ENCODE measurements at places on chromosomes 5 and 9. TPM values are rescaled to one million over a fixed set of nuclear protein-coding genes. Genes with fewer than 3 reads are reported as not detected.
A peak's percentile ranks its signal among the peaks of the same experiment; 100 is the strongest.

DNA sequence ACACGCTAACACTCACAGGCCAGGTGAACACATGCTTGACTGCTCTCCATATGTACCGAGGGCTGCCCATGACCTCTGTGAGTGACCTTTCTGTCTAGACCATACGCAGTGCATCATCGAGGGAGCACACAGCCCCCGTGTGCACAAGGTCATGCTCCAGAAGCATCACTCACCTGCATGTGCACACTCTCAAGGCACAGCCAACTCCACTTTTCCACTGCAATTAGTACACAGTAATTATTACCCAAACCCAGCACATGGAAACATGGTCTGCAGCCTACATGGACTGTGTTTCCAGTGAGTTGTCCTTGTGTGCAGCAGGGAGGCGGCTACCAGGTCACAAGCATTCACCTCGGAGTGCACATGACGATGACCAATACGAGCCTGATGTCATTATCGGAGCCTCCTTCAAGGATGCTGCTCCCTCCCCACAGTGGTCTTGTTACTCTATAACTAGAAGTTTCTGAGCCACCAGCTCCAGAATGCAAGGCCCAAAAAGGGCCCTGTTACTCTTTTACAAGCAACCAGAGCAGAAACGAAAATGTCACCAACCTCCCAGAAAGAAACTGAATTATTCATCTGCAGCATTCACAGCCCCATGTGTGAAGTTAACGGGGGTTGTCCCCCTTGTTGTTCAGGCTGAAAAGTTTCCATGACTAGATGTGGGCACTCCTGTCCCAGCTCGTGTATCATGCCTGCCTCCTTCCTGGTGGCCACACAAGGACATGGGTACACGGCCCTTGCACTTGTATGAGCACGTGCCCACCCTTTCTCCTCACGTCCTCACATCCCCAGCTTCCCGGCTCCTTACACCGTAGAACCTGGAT, 31.2 kb downstream of the SEMA4D start:
- DNase-seq, result no peak

IL5 gene
- total RNA-seq, result not detected

GRCh38 chr9:108746864-108747263, 108.9 kb downstream of the ACTL7B start:
- no peak for DNase-seq

GRCh38 chr9:495739-496138, 281.1 kb downstream of the DOCK8 start:
- no peak for DNase-seq

SOX30 gene
- 0.27 TPM for total RNA-seq

GRCh38 chr9:129198319-129199043, 20.4 kb upstream of the IER5L start:
- DNase-seq, result no peak

GRCh38 chr5:149397530-149397929, 18.4 kb upstream of the IL17B start:
- DNase-seq, result no peak

GRCh38 chr5:175895686-175896102, 24.3 kb downstream of the CPLX2 start:
- DNase-seq, result no peak

C9orf153 gene
- not detected for total RNA-seq

DNA sequence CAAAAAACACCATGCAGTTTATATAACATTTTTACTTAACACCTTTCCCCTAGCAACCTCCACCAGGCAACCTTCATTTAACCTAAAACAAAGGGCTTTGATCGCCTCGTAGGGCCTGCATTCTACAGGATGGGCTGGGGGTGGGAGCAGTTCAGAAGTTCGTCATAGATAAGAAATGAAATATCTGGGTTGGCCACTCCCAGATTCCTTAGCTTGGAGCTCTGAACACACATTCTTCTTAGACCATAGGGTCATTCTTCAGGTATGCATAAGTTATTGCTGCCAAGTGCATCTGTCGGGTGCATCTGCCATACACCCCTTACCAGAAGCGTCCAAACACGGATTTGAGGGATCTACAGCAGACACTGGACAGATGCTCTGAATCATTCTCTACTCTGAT, 4.3 kb upstream of the SLC22A5 start:
- DNase-seq, result peak; percentile 59

All from HCT116 (cell line).